ENCODE measurements at places on chromosomes 6 and 20.

GRCh38 chr20:44111712-44112335, 75.2 kb downstream of the JPH2 start:
- DNase-seq, result no peak

GRCh38 chr6:134564705-134565104, 246.8 kb upstream of the SGK1 start:
- no peak for DNase-seq

DNA sequence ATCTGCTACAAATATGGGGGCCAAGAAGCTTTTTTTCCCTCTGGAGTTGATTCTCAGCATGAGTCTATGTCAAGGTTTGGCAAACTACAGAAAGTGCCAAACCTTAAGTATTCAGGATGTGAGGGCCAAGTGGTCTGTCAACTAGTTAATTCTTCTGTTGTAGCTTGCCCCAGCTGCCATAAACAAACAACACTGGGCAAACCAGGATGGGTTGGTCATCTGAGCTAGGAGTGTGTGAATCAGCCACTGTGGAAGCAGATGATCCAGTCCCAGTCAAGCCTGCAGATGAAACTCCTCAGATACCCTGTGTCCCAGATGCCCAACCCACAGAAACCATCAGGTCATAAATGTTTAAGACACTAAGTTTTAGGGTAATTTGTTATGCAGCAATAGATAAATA, 103.0 kb upstream of the MOCS1 start:
- DNase-seq, result no peak

DNA sequence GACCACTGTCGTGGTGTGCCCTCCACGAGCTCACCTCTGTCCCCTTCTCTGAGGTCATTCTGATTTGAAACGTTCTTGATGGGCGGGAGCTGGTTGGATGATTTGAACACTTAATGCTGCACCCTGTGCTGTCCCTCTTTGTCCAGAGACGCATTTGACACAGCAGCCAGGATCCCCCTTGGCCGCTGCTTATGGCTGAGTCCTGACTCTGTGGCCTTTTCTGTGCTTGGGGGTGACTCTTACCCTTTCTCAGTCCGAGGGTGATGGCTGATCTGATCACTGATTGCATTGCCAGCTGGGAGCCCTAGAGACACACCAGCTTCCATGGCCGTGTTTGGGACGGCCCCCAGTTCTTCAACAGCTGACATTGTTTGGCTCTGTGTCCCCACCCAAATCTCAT, 43.5 kb upstream of the FRMD1 start:
- DNase-seq, result no peak

Data from CMK (cell line).